ENCODE measurements at places on chromosomes 13 and 19.

DNA sequence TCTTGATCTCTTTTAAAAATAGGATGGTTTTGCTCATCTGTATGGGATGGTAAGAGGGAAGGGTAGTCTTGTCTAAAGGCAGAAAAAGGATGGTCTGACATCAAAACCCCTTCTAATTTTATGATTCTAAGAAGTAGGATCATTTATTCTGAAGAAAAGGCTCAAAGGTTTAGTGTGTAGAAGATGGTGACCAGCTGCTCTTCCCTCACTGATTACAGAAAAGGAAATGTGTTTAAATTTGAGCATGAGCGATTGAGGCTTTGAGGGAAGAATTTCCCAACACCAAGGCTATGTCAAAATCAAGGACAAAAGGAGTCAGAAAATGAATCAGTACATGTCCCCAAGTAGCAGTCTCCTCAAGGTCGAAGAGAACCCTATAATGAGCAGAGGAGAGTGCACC lies 909.8 kb downstream of the EFNB2 start:
- DNase-seq = no peak

DNA sequence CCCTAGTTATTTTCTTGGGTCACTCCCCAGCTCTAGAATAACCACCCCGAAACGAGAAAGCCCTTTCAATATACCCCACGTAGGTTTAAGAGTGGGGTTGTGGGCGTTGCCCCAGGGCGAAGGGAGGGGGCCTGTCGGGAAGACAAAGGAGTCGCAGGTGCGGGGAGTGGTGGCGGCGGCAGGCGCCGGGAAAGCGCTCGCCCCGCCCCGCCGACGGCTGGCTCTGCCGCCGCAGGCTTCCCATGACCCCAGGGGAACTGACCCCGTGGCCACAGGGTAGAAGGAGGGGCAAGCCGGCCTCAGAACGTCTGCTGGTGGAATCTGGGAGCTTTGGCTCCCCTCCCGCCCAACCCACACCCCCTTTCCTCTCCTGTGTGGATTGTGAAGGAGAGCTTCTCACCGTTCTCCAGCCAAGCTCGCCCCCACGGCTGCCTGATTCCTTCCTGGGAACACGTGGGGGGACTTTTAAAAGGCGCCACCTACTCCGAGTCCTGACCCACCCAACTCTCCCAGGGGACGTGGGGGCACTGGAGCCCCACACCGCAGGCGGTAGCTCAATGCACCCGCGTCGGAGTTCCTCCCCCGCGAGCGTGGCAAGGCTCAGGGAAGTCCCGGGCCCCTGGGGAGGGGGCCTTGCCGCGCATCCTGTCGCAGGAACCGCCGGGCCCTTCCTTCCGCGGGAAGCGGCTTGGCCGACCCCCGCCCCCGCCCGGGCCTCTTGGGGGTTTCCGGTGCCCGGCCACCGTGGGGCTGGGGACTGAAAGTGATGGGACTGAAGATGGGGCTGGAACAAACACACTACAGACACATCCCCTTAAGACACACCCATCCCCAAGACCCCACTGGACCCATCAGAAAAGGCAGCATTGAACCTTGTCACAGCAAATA lies 5.5 kb downstream of the IER2 start:
- DNase-seq = peak; percentile 74

DNA sequence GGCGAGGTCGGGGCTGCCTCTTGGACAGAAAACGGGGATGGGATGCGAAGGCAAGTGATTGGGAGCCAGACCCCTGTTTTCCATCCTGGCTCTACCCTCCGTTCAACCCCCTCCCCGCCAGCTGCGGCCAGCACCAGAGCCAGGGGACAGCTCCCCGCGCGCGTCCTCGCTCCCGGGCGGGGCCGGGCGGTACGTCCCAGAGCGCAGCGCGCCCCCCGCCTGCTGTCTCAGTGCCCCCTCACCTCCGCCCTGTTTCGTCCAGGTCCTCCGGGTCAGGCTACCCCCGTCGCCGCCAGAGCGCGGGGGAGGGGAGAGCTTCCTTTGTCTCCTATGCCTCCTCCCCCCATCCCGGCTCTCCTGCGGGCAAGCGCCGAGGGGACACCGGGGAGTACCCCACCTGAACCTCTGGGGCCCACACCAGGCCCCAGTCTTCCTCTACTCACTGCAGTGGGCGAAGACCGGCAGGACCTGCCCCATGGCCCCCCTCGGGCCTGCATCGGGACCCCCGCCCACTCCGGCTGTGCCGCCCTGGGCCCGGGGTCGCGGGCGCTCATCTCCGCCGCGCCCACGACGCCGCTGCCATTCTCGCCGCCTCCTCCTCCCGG lies 396 bp downstream of the RTN2 start:
- DNase-seq = peak; percentile 48

GRCh38 chr19:43439032-43439708 lies 24.5 kb downstream of the TEX101 start:
- no peak for DNase-seq

DNA sequence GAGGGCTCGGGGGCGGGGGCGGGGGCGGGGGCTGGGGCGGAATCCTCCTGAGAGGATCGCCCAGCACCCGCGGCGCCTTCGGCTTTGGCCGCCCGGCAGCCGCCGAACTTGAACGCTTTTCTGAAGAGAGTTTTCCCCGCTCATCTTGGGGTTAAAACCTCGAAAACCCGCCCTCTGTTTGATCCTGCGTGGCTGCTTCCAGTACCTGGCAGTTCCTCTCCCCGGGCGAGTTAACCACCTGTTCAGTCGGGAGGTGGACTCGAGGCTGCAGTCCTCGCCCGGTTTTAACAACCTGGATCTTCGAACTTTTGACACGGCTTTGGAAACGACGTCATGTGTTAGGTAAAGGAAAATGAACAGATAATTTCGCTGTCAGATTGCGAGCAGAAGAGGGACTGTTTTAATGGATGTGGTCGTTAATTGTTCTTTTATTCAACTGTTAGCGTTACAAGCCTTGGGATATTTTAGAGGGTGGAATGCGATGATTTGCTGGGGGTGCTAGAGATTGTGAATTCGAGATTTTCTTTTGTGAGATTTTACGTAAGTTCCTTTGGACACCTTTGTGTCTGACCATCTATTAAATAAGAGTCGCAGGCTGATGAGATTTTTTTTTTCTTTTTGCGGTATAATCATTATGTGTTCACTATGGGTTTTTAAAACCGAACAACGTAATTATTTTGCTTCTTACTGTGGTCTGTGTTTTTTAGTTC lies 1.0 kb downstream of the FNDC3A start:
- DNase-seq = no peak

- no peak for DNase-seq
Measured at GRCh38 chr13:85503797-85504196, 295.4 kb downstream of the SLITRK6 start.

DNA sequence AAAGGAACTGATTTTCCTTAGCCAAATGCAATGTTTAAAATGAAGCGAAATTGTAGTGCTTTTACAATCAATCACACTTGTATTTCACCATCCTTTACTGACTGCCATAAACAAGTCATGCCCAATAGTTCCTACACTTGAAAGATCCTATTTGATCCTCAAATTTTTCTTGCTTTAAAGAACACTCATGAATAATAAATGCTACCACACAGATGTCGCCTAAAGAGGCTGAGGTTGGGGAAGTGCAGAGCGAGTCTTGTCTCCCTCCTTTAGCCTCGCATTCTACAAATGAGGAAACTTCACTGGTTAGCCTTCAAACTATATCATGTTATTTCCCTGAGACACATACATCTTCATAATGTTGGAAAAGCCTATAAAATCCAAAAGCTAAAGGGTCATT lies 18.7 kb upstream of the AMER2 start:
- DNase-seq = no peak

- DNase-seq = no peak
Measured at GRCh38 chr13:57418067-57418677, 213.4 kb upstream of the PCDH17 start.

DNA sequence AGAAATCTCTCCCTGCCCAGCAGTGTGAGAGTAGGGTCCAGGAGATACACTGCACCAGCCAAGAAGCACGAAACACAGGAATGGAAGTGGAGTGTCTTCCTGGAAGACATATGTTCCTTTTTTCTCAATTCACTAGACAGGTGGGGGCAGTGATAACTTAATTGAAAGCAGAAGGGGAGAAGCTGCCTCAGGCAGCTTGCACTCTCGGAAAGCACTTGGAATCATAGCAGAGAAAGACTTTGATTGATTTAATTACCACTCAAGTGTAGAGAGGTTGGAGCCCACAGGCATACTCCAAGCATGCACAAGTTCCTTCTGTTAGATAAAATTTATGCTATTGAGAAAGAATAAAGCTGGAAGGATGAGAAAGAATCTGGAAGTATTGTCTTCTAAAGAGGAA lies 249.4 kb downstream of the SLITRK6 start:
- DNase-seq = peak; percentile 7

DNA sequence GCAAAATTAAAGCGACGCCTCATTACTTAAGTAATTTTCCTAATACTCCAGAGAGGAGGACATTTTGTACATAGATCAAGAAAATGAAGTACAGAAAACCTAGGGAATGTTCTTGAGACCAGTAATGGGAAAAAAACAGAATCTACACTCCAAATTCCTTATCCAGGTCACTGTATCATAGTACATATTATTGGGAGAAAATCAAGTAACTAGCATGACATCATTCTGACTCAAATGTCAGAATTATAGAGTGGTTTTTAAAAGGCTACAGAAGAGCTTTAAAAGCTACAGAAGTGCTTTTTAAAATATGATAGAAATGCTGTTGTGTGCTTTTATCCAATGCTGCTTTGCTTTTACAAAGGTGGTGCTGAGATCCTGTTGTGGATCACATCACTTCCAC lies 86.3 kb upstream of the SLC15A1 start:
- DNase-seq = no peak

DNA sequence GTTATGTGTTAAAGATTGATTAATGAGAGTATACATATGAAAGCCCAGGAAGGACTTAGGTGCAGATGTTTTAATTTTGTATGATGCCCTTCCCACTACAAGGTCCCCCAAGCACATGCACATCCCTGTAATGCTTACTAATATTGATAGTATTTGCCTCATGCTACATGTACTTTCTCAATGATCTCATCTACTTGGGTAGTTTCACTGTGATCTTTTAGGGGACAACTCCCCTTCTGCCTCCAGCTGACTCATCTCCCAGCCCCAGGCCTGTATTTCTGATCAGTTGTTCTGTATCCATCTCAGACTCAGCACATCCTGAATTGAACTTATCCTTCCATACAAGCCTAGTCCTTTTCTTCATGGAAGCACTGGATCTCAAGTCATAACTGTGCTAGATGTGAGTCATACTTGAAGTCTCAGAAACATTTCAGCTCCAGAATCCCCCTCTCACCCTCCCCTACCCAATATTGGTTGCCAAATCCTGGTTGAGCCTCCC lies 49.4 kb upstream of the INTS6 start:
- DNase-seq = no peak

DNA sequence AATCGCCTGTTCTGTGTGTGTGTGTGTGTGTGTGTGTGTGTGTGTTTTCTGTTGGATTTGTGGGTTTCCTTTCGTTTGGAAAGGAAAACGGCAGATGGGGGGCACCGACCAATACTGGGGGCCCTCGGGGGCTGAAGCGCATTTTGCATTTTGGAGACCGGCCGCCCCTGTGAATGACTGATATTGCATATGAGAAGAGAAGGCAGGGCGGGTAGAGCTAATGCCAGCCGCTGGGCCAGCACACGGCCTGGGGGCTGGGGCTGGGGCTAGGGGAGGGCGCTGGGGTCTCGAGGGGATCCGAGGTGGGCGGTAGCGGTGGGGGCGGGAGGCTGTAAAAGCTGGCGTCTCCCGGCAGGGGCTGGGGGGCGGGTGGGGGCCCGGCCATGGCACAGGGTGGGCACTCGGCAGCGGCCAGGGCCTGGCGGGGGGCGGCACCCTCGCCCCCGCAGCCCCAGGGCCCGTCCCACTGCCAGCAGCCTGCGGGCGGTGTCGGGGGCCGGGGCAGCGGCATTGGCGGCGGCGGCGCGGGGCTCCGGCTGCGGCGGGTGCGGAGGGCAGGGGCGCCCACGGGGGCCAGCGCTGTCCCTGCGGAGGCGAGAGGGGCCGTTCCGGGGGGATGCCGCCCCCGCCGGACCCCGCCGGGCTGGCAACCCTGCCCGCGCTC lies 11.2 kb downstream of the ANO8 start:
- DNase-seq = no peak

- DNase-seq = peak; percentile 14
Measured at GRCh38 chr19:39265321-39265916, 2.8 kb upstream of the IFNL2 start.

DNA sequence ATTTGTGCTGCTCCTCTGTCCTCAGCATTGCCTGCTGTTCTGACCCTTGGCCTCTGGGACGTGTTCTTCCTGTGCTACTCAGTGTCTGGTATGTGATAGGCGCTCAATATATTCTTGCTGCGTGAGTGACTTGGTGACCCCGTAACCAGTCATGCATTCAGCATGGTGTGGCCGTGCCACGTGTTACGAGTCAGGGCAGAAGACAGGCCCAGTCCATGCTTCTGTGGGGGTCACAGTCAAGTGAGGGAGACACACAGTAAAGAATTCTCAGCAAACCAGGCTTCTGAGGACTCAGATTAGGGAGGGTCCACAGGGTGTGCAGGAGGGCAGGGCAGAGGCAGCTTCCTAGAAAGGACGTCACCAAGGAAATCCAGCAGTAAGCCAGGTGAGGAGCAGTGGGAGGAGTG lies 7.9 kb downstream of the PPP1R37 start:
- DNase-seq = no peak

GRCh38 chr19:30935146-30935545 lies 414.1 kb downstream of the TSHZ3 start:
- DNase-seq = no peak

GRCh38 chr13:48653472-48653939 lies at the start of gene CYSLTR2:
Gene CYSLTR2 (plus strand): TSS chr13:48653929. CDS start chr13:48706818, 52,889 bp downstream.
- DNase-seq = no peak

DNA sequence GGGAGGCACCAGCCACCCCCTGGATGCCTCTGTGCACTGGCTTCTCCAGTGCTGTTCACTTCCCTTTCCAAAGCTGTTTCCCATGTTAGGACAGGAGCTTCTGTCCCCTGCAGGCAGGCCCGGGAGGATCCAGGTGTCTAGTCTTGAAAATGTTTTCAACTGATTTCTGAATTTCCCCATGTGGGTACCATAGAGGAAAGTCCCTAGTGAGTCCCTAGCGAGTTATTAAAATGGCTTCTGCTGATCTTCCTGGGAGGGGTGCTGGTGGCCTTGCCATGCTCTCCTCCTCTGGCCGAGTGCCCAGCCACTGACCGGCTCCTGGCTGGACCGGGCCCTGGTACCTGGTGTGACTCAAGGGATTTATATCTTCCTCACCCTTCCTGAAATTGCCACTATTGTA lies 5.2 kb upstream of the ANKRD10 start:
- DNase-seq = no peak

DNA sequence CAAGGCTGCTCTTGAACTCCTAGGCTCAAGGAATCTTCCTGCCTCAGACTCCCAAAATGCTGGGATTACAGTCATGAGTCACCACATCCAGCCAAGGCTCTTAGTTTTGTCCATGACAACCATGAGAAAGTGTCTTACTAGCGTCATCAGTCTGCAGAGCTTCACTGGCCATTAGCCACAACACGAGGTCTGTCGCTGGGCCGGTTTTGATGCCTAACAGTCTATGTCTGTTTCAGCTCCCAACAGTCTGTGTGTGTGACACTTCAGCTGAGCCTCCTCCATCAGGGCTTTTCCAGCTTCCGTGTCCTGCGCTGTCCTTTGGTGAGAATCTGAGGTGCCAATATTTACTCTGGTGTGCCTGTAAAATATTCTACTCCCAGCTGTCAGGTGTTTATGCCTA lies 47.6 kb downstream of the CEP89 start:
- no peak for DNase-seq

- no peak for DNase-seq
Measured at GRCh38 chr19:8034178-8034525, 18.4 kb upstream of the CCL25 start.
